Small intestine (tissue), 16 donors: ENCODE measurements at places on chromosomes 7 and 10. TPM values are rescaled to one million over a fixed set of nuclear protein-coding genes. Genes with fewer than 3 reads are reported as not detected.

PRRT4 gene
- 1.3 TPM for polyA plus RNA-seq

CTNNA3 gene
- polyA plus RNA-seq, result 0.24 TPM

FGFBP3 gene
- 0.22 TPM for polyA plus RNA-seq

ADRA2A gene
- polyA plus RNA-seq, result 1.6 TPM

MMRN2 gene
- 5.2 TPM for polyA plus RNA-seq

PRXL2A gene
- polyA plus RNA-seq, result 40.9 TPM

DUS4L gene
- polyA plus RNA-seq, result 3.5 TPM

LBX1 gene
- not detected for polyA plus RNA-seq

PRKCQ gene
- 1.4 TPM for polyA plus RNA-seq

IDI2 gene
- polyA plus RNA-seq, result not detected

SUN3 gene
- polyA plus RNA-seq, result not detected

CALHM3 gene
- not detected for polyA plus RNA-seq

TEX36 gene
- polyA plus RNA-seq, result not detected

VIPR2 gene
- not detected for polyA plus RNA-seq

CYP2E1 gene
- not detected for polyA plus RNA-seq

SYT15 gene
- 1.7 TPM for polyA plus RNA-seq

CNTNAP2 gene
- polyA plus RNA-seq, result 10.1 TPM

SPDYE3 gene
- 3.1 TPM for polyA plus RNA-seq

TMEM184A gene
- polyA plus RNA-seq, result 30.0 TPM
